ENCODE measurements at places on chromosomes 5 and 9.
A peak's percentile ranks its signal among the peaks of the same experiment; 100 is the strongest.

- no peak for DNase-seq
Observed at GRCh38 chr9:69455311-69455710, 130.3 kb downstream of the ENTREP1 start.

DNA sequence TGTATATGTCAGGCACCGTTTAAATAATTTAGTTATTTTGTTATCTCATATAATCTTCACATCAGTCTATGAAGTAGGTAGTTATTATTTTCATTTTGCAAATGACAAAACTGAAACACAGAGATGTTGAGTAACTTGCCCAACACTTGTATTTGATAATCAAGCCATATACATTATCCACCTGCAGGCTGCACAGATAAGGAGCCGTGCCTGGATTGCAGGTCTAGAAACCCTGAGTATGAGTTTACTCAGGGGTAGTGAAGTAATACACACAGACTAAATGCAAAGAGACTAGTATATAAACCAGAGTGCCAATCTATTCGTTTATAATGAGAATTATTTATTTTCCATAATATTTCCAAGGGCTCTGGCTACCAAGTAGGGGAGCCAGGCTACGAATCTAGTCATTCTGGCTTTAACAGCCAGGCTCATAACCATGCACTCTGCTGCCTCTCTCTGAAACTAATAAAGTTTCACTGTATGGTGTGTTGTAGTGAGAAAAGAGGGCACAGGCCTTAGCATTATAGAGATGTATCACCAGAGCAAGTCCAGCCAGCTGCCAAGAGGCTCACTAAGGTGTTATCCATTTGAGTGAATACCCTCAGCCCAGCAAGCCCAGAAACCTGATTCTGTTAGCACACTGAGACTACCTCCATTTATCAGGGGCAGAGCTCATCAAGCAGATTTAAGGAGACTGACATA lies 4.5 kb downstream of the HEMGN start:
- no peak for DNase-seq

DNA sequence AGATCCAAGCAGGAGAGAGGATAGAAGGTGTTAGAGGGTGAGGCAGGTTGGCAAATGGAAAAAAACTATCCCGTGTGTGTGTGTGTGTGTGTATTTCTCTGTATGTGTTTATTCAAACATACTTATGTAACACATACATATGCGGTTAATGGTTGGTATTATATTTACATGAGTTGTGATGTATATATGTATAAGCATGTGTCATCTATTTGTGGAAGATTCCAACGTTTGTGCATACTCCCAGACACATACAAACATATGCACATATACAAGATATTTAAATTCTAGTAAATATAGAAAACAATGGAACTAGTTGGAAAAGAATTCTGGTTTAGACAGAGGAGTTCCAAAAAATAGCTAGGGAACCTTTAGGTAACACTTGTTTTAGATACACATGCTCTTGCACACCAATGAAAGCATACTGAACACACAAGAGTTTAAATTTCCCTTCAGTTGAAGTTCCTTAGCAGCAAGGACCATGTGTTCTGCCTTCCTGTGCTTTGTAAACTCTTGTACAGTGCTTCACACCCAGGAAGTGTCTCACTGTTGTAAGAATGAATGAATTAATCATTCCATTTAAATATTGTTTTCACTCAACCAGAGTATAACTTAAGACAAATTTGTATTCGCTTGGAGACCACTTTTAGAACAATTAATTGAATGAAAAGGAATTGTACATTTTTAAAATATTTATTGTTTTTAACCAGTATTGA lies 257.8 kb downstream of the FER start:
- DNase-seq = no peak

DNA sequence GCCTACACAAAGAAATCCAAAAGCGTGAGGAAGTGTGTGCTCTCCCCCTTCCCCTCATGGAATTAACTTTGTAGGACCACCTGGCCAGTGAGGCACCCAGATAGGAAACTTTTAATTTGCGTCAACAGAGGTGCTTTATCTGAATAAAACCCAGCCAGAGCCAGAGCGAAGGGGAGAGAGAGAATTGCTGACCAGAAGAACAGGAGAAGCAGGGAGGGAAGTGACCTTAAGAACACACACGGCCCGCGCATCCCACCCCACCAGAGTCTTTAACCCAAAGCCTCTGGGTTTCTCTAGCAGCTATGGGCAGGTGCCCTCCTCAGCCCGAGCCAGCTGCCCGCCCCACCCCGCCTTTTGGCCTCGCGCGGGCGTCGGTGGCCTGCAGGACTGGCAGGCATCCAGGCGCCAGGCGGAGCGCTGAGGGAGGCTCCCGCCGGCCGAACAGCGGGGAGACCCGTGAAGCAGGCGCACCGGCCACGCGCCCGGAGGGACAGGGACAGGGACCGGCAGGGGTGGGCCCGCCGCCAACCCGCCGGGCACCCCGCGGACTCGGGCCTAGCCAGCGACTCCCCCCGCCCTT lies 580 bp downstream of the ERAP1 start:
- peak; percentile 57 for DNase-seq

- no peak for DNase-seq
Observed at GRCh38 chr9:131279196-131279862, 3.0 kb upstream of the FAM78A start.

DNA sequence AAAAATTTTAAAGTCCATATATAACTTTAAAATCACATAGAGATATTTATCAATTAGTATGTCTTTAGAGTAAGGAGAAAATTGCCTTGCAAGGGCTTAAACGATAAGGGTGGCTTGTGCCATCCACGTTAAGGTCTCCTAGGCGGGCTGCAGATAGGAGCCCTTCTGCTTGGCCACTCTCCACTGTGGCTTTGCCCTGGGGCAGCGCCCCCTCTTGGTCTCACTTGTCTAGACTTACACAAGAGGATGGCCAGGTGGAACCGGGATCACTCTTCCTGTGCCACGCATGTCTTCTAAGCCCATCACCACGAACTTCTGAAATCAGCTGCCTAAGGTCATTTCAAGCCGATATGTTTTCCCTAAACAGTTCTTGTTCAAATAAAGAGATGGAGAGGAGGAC lies 2.9 kb downstream of the FPGS start:
- no peak for DNase-seq

GRCh38 chr9:35690614-35691333 lies 1.0 kb upstream of the TPM2 start:
- DNase-seq = no peak
